NCI-H446 treated with DMSO at 0.1 percent for 48 hours (cell line): ENCODE measurements at places on chromosomes 6 and 20.

GRCh38 chr6:35280903-35281302 lies 16.7 kb upstream of the DEF6 start:
- DNase-seq = no peak

DNA sequence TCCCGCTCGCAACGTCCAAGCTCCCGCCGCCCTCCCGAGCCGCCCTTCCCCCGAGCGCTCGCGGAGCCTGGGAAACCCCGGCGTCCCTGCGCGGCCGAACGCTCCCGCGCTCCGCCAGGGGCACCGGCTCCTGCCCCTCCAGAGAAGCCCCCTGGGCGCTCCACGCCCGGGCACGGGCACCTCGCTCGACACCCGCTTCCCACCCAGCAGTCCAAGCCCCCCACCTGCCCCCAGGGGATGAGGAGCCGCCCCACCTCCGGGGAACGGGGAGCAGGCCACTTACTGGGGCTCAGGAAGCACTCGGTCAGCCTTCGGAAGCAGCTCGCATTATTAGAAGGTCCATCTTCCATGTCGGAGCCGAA lies 1.4 kb downstream of the PDE10A start:
- no peak for DNase-seq

- no peak for DNase-seq
These were observed 31.5 kb upstream of the FNDC1 start for GRCh38 chr6:159137676-159138075.

- DNase-seq = no peak
These were observed 51.8 kb downstream of the CYB5R4 start for GRCh38 chr6:83911278-83911677.

DNA sequence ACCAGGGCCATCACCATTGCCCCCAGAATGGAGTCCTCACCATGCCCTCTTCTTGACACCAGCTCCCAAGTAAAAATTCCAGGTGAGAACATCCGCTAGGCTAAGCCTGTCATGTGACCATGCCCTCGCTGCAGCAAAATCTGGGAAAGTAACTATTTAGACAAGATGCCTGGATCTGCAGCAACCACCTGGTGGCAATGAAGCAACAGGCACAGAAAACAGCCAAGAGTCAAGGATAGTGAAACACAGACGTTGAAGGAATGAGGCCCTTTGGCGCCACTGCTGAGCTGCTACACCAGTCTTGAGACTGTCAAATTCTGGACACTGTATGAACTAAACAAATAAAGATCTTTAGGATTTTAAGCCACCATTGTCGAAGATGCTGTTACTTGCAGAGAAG lies 30.1 kb upstream of the TGM6 start:
- DNase-seq = no peak

GRCh38 chr6:156402227-156402626 lies 375.0 kb upstream of the ARID1B start:
- no peak for DNase-seq

DNA sequence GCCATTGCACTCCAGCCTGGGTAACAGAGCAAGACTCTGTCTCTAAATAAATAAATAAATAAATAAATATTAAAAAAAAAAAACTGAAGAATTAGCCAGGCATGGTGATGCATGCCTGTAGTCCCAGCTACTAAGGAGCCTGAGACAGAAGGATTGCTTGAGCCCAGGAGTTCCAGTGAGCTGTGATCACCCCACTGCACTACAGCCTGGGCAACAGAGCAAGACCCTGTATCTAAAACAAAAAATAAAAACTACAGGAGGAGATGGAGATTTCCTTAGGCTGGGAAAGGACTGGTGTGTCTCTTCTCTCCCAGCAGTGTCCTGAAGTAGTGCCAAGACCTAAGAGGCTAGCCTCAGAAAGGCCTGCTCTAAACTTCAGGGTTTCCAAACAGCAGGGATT lies 8.1 kb upstream of the GTF3C6 start:
- no peak for DNase-seq

DNA sequence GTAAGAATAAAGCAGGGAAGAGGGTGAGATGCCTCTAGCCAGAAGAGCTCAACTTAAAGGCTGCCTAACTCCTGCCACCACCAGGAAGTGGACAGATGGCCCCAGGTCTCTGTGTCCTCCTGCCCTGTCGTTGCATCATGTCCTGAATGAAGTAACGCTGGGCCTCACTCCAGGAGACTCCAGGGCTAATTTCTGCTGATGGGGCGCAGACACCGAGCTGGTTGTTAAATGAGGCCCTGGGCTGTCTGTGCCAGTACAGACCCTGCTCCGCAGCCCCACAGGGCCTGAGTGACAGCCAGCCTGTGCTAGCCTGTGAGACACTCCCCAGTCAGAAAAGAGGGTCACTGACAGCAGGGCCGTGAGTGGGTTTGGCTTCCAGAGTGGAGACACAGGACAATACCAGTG lies 6.5 kb downstream of the IP6K3 start:
- DNase-seq = no peak

DNA sequence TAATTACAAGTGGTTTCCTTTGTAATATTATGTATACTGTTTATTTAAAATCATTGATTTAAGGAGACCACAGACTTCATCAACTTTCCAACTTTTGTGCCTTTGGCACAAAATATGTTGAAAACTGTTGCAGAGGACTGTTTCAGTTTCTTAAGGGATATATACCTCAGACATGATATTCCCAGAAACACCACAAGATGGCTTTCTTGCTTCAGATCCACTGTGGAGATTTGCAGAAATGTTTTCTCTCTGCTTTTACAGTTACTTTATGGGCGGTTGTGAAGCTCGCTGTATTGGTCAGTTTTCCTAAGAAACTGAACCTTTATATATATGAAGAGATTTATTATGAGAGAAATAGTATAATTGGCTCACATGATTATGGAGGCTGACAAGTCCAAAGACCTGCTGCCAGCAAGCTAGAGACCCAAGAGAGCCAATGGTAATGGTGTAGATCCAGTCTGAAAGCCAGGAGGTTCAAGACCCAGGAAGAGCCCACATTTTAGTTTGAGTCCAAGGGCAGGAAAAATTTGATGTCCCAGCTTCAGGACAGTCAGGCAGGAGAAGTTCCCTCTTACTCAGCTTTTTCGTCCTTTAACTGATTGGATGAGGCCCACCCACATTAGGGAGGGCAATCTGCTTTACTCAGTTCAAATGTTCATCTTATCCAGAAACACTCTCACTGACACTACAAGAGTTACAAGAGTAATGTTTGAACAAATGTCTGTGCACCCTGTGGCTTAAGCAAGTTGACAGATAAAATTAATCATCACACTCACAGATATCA lies 12.8 kb downstream of the ME1 start:
- no peak for DNase-seq

DNA sequence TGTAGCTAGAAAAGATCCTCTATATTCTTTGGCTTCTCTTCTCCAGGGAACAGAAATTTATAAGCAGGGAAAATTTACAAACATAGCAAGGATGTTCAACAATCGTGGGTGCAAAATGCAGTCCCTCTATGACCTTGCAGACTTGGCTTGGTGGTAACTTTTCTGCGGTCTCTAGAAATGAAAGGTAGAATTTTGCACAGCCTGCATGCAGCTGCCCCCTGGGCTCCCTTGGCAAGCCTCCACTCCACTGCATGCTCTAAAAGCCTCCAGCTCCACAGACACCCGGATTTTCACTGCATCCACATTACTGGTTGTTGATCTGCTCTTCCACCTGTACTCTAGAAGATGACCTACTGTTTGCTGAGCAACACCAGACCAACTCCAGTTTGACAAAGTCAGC lies 236.5 kb upstream of the EYS start:
- no peak for DNase-seq

GRCh38 chr20:41133709-41134361 lies 3.5 kb upstream of the PLCG1 start:
- DNase-seq = no peak

DNA sequence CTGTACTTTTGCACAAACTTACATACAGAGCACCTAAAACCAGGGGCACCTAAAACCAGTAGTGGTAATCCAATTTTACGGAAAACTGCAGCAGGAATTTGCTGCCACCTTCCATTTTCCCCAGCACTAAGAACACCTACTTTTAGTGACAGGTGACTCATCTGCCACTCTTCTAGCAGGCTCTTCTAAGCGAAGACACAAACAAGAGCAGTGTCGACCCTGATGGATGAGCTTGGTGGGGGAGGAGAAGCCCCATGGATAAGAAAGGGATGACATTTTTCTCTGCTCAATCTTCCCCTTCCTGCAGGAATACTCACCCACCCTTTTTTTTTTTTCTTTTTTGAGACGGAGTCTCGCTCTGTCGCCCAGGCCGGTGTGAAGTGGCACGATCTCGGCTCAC lies 116.9 kb downstream of the GMPR start:
- DNase-seq = no peak

- DNase-seq = no peak
These were observed 30.8 kb downstream of the RSPO4 start for GRCh38 chr20:971346-971745.

- DNase-seq = no peak
These were observed 20.8 kb downstream of the ADGRG6 start for GRCh38 chr6:142322504-142323198.

DNA sequence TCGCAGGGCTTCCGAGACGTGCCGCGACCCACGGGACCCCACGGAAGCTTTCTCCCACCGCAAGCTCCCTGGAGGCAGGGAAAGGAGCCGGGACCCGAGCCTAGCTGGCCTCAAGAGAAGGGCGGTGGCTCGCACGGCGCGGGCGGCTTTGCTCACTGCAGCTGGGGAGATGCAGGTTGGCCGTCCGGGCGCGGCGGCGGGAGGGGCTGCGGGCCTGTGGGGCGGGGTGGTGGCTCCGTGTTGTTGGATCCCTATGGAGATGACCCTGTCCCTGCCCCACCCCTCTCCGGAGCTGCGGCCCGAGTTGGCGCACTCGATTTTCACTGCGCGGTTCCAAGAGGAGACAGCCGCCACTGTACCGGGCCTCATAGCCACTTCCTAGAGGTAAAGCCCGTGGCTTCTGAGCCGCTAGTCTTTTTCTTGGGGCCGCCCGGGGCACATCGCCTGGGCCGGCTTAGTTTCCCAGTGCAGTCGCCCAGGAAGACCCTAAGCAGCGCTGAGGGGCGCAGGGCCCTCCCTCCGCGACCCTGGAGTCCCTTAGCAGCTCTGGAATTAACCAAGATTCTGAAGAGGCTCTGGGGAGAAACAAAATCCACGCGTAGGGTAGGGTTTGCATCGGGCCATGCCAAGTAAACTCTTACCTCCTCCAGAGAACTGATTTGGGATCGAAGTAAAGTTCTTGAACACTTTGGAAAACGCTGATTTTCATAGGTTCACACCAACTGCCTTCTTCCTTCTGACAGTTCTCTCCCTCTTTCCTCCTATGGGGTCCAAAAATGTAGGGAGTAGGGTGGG lies at the start of gene ECT2L:
TSS of gene ECT2L (plus strand) at position 279 of the 795 bp plus-strand sequence. CDS start 17,188 bp downstream, outside the sequence.
- DNase-seq = no peak

GRCh38 chr20:37938181-37938750 lies 35.3 kb downstream of the VSTM2L start:
- DNase-seq = no peak

DNA sequence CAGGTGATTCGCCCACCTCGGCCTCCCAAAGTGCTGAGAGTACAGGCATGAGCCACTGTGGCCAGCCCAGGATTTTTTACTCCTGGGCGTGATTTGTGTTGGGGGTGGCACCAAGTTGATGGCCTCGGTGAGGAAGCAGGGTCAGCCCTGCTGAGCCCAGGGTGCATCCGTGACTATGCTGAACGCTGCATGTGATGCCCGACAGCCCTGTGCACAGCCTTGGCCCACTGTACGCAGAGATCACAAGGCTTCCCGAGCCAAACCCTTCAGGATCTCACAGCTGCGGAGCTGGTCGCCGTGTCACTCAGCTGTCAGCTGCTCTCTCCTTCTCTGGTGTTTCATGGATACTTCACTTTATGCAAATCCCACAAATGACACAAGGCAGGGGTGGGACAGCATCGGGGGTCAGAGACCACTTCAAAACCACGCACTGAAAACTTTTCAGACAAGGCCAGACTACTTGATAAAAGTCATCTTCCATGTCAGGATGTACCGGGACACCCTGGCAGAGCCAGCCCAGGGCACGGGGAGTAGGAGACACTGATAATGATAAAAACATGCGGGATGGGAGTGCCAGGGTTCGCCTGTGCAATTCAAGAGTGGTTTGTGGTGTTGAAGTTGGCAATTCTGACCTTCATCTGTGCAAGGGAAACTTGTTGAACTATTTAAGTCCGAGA lies 31.2 kb upstream of the RPS6KA2 start:
- no peak for DNase-seq

DNA sequence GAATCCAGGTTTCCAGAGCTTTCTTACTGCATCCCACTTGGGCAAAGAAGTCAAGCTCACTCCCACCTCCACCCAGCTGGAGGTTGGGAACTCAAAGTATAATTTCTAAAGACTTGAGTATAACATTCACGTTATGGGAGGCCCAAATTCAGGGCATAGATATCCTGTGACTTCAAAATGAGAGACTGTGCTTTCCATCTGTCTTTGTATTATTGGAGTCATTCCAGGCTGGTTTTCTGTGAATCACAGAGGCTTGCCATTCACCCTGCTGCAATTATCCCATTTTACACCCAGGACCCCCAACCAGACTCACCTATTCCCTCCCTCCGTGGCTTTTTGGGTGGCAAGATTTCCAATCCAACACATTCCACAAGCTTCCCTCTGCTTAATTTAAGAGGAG lies 19.3 kb upstream of the SRC start:
- no peak for DNase-seq

DNA sequence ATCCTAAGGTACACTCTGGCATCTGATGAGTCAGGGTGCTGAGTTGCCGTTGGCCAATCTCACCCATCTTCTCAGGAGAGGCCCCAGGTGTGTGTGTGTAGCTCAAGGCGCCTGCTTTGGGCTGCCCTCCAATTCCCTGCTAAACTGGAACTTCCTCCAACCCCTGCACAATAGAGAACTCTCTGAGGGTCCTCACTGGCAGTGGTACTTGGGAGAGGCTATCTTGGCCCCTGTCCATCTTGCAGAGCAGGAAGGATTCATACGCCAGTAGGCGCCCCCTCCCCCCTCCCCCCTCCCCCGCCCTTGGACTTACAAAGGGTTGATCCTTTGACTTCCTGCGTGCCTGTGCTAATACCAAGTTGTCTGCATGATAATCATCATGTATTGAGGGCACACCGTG lies 173.6 kb downstream of the SASH1 start:
- DNase-seq = no peak

DNA sequence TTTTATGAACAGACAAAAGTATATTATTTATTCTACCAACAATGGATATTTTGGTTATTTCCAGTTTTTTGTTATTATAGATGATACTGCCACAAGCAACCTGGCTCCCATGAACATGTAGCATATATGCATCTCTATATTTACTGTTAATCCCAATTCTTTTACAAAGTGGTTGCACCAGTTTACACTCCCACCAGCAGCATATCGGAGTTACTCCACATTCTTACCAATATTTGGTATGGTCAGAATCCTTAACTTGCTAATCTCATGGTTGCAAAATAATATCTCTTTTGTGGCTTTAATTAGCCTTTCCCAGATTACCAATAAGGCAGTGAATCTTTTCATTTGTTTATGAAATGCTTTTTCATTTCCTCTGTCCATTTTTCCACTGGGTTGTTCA lies 137.6 kb upstream of the CDYL start:
- no peak for DNase-seq
